ENCODE measurements at places on chromosomes 3 and 15. TPM values are rescaled to one million over a fixed set of nuclear protein-coding genes. Genes with fewer than 3 reads are reported as not detected.

DNA sequence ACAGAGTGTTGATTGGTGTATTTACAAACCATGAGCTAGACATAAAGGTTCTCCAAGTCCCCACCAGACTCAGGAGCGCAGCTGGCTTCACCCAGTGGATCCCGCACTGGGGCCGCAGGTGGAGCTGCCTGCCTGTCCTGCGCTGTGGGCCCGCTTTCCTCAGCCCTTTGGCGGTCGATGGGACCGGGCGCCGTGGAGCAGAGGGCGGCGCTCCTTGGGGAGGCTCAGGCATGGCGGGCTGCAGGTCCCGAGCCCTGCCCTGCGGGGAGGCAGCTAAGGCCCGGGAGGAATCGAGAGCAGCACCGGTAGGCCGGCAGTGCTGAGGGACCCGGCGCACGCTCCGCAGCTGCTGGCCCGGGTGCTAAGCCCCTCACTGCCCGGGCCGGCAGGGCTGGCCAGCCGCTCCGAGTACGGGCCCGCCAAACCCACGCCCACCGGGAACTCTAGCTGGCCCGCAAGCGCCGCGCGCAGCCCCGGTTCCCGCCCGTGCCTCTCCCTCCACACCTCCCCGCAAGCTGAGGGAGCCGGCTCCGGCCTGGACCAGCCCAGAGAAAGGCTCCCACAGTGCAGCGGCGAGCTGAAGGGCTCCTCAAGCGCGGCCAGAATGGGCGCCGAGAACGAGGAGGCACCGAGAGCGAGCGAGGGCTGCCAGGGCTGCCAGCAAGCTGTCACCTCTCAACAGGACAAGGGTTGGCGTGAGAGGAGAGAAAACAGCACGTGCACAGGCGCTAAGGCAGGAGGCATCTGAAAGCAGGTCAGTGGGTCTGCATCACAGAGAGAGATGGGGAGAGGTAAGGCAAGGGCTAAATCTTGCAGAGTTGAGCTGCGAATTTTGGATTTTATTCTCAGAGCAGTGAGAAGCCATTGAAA is 5.9 kb upstream of the EPB42 start:
- no peak for DNase-seq

GRCh38 chr15:73907035-73907408 is 19.2 kb upstream of the LOXL1 start:
- no peak for DNase-seq

VIPR1 gene
- 70.5 TPM for total RNA-seq

DNA sequence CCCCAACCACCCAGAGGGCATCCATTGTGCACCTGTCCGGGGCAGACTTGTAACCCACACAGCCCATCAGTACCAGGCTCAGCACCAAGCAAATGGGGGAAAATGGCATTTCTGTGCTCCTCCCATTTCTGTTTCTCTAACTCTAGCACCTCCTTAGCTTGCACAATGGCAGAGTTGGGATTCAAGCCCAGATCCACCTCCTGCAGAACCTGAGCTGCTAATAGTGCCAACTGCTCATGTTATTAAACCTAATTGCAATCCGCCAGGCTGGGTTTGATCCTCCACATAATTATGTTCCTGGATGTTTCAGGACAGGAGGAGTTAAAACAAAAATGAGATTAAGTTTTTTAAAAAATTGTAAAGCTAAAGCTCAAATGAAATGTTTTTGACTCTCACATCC is 235.0 kb downstream of the OCA2 start:
- no peak for DNase-seq
